Progenitor cell of endocrine pancreas (in vitro differentiated cells): ENCODE measurements at places on chromosomes 6 and 20. TPM values are rescaled to one million over a fixed set of nuclear protein-coding genes. Genes with fewer than 3 reads are reported as not detected.

The KATNA1 gene
- 14.3 and 16.5 TPM in 2 replicates for total RNA-seq

The SLC26A8 gene
- not detected in 2 replicates for total RNA-seq

GRCh38 chr20:60453388-60454246 is 495.4 kb downstream of the CDH26 start:
- no peak for DNase-seq
- H3K36me3 ChIP-seq = no peaks in the 10 kb centered on the region
- H3K4me3 ChIP-seq = no peak overlapping the region
- no peaks in the 10 kb centered on the region for H3K4me1 ChIP-seq
- H3K27me3 ChIP-seq = peaks cover 18% of the 10 kb centered on the region
- H3K27ac ChIP-seq = no peak overlapping the region

The TRIM15 gene
- not detected in 2 replicates for total RNA-seq
